ENCODE measurements at places on chromosomes 12 and 14.

DNA sequence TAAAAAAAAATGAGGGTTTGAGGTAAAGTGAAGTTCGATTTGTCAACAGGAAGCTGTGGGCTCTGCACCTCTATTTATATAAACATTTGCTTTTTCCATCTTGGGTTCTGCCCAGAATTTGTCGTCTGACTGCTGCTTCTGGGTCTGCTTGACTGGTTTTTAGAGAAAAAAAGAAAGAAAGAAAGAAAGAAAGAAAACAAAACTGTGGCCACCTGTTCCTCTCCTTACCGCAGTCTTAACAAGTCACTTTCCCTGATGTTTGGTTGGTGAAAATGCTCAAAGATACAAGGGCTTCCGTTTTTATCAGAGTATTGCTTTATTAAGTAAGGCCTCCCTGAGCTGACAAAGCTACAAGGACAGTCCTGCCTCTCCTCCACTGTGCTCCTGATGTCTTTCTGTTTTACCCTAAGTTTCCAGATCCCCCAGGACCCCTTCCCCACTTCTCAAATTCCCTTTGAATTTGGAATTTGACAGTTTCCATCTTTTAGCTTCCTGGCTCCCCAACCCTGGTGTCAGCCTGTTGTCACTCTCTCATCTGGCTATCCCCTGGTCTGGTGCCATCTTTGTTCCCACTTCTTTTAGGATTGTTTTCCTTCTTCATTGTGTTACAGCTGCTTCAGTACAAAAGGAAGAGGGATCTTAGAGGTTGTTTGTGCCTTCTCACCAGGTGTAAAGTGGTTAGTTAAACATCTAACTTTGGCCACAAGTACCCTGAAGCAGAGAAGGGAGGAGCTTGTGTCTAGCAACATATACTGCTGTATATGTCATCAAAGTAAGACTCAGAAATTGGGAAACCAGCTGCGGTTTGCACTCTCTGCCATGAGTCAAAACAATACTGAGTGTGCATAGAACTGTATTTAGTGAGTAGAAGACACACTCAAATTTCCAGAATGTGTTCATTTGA, 18.0 kb downstream of the MFAP5 start:
- DNase-seq: no peak

DNA sequence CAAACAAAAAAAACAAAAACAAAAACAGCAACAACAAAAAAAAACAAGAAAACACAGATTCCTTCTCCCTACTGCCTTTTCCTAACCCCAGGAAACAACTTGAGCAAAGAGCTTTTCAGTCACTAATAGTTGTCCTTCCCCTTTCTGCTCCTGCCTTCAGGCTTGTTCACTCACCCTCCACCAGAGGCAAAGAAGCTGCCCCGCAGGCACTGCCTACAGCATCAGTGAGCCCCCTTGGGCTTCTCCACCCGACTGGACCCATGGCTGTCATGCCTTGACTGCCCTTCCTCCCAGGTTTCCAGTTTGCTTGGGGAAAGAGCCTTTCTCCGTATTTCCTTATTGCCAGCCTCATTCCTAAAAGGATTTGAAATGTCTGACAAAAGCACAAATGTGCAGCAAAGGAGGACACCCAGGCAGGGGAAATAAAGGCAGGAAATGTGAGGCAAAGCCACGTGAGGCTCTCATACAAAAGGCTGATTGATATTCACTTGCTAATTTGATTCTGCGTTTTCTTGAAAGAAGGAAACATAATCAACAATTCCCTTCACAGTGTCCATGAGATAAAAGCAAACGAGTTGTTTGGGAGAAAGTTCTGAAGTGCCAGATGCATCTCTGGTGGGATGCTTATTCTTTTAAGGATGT, 85.7 kb downstream of the GPATCH2L start:
- DNase-seq: no peak

GRCh38 chr14:54918427-54918826, 15.8 kb upstream of the GCH1 start:
- DNase-seq: no peak

GRCh38 chr12:56988207-56988739, 18.1 kb downstream of the ZBTB39 start:
- no peak for DNase-seq

- no peak for DNase-seq
Observed at GRCh38 chr14:103286460-103286859, 47.6 kb upstream of the EIF5 start.

DNA sequence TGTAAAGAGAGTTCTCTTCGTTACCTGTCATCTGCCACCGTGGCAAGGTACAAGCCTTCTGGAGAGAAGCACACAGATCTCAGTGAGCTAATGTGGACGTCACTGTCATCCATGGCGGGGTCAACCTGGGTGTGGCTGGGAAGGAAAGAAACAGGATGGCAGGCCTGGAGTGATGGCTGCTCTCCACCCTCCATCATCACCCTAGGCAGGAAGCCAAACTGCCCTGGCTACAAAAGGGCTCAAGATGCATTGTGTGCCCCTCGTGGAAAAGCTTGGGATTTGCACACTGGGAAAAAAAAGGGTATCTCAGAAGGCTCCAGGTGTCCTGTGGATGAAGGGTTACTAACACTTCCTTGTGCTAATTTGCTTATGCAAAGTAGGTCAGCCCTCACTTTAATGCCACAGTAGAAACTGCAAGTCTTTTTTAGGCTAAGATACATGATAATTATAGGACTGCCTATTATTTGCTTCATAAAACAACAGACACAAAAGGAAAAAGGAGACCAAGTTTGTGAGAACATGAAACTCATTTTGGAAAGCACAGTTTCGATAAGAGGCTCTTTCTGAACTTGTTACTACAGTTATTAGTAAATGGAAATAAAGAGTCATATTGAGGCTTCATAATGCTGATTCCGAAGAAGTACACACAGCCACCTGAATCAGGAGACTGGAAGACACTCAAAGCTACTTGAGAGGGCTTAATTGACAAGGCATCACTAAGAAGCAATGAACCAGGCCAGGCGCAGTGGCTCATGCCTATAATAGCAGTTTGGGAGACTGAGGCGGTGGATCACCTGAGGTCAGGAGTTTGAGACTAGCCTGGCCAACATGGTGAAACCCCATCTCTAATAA, 18.9 kb downstream of the RFC5 start:
- no peak for DNase-seq

DNA sequence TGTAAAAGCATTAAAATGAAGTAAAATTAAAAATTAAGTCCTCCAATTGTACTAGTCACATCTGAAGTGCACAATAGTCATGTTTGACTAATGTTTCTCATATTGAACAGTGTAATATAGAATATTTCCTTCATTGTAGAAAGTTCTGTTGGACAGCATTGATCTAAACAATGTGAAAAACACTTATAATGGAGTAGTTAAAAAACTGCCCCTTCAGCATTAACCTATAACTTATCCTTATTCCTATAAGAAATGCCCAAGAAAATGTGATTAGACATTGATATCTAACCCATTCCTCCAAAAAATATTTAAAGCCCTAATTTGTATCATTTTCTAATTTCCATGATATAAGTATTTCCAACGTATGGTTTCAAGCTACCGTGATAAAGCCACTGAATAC, 210.7 kb downstream of the RASSF9 start:
- no peak for DNase-seq

- DNase-seq: no peak
Observed at GRCh38 chr12:118650586-118650960, 274.2 kb downstream of the SUDS3 start.

DNA sequence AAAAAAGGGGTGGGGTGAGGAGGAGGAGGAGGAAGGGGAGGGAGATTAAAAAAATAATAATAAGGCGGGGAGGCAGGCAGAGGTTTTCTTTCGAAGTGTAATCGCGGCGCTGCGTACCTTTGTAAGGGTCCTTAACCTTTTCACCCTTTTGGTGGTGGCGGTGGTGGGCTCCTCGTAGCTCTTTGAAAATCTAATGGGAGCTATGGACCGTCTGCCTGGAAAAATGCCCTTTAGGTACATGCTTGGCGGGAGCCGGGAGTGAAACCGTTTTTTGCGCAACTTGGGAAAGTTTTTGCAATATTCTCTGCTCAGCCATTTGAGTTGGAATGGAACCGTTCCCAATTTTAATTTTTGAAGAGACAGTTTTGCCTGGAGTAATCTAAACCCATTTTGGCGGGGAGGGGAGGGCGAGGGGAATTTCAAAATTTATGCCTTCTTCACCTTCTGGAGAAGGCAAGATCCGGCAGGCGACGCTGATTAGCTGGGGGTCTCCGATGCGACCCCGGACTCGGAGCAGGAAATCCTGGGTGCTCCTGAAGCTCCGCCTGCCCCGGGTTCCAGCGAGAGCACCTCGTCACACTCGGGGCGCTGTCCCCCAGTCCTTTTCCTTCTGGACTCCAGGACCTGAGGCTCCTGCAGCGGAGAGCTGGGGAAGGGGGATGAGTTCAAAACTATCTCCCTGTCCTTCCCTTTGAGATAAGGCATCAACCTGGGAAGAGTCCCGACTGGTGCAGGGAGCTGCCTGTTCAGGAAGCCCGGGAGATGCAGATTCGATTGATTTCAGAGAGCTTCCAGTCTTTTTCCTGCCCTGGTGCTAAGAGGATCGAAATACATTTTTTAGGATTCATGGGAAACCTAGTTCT, 74.6 kb upstream of the TBX5 start:
- no peak for DNase-seq

- DNase-seq: no peak
Observed at GRCh38 chr14:23984891-23985602, 3.7 kb upstream of the DHRS4L2 start.

GRCh38 chr14:23137192-23137812, 18.2 kb upstream of the CEBPE start:
- DNase-seq: no peak

- no peak for DNase-seq
Observed at GRCh38 chr12:88472775-88473174, 107.5 kb downstream of the KITLG start.

GRCh38 chr12:76880519-76881023, 1.8 kb upstream of the CSRP2 start:
- no peak for DNase-seq

- no peak for DNase-seq
Observed at GRCh38 chr12:111033281-111034082, 113.1 kb upstream of the MYL2 start.

GRCh38 chr12:128724468-128725046, 99.2 kb downstream of the SLC15A4 start:
- DNase-seq: no peak

GRCh38 chr14:45526715-45527549, 273.9 kb upstream of the MIS18BP1 start:
- no peak for DNase-seq

DNA sequence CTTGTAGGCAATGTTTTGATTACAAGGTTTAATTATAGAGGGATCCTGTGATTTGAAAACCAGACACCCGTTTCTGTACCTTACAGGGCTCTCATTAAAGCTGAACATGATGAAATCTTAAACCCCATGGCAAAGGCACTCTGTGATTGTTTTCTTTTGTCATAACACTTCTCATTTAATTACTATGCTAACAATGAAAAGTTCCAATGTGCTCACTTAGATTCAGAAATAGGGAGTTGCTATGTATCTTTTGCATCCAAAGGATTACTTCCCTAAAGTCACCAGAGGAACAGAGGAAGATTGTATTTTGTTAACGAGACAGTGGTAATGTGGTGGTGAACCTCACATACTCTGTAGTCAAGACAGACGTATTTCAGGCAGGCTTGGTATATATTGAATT, 81.5 kb upstream of the MYF6 start:
- no peak for DNase-seq

DNA sequence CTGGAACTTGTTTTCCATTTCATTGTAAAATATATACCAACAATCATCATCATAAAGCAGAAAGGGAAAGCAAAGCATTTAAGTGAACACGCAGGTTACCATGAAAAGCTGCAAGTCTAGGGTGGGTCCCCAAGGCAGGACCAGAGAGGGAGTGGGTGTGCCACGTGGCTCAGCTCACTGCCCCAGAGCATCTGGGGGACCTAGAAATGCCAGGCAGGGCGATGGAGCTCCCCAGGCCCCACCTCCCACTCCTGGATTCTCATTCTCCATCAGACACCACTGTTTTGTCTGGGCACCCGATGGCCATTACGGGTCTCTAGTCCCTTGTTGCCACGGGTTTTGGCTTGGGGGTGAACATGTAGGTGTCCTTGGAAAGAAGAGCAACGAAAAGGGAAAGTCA, 34.7 kb downstream of the BCL11B start:
- DNase-seq: no peak

GRCh38 chr12:68290126-68290525, 36.7 kb upstream of the IL22 start:
- no peak for DNase-seq

GRCh38 chr12:92544322-92544721, 158.5 kb upstream of the PLEKHG7 start:
- no peak for DNase-seq

DNA sequence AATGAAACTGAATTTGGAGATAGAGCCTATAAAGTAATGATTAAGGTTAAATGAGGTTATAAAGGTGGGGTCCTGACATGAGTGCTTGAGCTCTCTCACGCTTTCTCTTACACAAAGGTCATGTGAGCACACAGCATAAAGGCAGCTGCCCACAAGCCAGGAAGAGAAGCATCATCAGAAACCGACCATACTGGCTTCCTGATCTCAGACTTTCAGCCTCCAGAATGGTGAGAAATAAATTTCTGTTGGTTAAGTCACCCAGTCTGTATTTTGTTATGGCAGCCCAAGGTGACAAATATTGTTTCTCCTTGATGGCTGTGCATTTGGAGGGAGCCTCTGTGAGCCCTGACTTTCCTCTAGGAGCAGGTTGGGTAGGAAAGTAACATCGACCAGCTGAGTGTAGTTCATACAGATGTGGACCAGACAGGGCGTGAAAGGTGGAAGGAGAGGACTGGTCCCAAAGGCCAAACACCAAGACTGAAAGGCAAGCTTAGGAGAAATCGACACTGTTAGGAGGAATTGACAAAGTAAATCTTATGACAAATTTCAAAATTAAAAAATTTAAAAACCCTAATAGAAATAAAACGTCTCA, 97.6 kb upstream of the SLC38A2 start:
- no peak for DNase-seq

DNA sequence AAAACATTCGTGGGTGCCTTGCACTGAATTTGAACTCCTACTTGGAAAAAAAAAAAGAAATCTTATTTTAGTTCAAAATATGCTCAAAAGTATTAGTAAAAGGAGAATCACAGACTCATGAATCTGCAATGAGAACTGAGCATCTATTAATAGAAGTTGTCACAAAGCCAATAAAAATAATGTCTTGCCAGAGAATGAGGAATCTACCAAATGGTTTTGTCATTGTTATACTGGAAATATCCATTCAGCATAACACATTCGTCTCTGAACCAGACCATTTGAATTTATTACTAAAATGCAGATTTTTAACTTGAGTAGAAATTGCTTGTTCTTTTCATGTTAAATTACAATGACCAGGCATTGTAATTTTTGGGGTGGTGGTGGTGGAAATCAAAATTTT, 11.6 kb upstream of the PTPRB start:
- DNase-seq: no peak

- no peak for DNase-seq
Observed at GRCh38 chr12:6295094-6295811, 15.2 kb upstream of the PLEKHG6 start.

GRCh38 chr12:83067981-83068380, 381.3 kb downstream of the TMTC2 start:
- no peak for DNase-seq

GRCh38 chr12:54997929-54998522, 13.5 kb upstream of the TESPA1 start:
- no peak for DNase-seq
